ENCODE measurements at places on chromosomes 3 and 15.
A peak's percentile ranks its signal among the peaks of the same experiment; 100 is the strongest.

GRCh38 chr3:172692751-172693338 lies 18.0 kb downstream of the NCEH1 start:
- DNase-seq = no peak

DNA sequence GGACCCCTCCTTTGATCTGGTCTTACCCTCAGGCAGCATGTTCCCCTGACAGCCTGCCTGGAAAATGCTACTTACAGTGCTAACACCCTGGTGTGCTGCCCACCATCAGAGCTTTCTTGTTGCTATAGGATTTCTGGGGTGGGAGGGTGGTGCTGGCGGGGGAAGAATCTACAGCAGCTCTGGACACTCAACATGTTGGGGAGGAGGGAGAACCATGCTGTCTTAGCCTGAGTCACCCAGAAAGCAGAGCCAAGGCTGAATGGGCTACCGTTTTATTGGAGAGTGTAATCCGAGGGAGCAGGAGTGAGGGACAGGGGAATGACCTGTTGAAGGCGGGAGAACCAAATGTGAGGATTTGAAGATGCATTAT lies 45.6 kb downstream of the MFSD1 start:
- no peak for DNase-seq

- DNase-seq = no peak
Measured at GRCh38 chr3:172103724-172104123, 64.3 kb downstream of the FNDC3B start.

DNA sequence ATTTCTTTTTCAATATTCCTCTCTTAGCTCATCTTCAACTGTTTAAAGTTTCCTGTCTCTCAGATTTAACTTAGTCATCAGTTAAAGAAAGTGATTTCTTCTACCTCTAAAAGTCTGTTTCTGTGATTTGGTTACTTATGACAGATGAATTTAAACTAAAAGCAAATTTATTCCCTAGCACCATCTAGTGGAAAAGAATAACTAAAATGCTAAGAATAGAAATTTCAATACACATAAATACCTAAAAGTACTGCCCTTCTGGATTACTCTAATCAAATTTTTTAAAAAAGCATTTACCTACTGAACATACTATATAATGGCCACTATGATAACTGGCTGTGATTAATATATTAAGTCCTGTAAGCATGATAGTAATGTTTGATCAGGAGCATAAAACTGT lies 14.0 kb upstream of the ZCWPW2 start:
- no peak for DNase-seq

DNA sequence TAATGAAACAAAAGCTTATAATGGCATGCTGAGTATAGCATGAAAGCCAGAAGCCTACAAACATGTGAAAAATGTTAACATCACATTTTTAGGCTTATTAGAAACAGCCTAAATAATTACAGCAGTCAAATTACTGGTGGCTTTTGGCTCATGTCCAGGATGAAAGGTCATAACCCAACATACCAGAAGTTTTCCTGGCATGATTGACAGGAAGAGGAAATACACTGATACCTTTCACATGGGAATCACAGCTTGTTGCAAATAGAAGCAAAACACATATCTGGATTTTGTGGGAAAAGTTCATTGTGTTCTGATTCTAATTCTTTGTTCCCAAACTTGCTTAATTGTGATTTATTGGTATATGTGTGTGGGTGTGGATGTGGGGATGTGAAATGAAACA lies 393.5 kb upstream of the ARRDC4 start:
- no peak for DNase-seq

DNA sequence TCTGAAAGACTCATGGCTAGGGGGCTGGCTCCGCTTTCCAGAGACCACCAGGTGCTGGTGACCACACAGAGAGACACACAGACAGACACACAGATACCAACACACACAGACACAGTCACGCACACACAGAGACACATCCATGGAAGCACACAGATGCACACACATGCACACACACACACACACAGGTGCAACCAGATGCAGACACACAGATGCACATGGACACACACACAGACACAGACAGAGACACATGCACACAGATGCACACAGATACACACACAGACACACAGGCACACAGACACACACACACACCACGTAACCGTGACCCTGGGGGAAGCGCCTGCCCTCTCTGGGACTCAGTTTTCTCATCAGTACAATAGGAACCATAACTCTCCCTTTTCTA lies 132.2 kb downstream of the WNT7A start:
- DNase-seq = no peak

GRCh38 chr3:61789861-61790260 lies 228.5 kb downstream of the PTPRG start:
- no peak for DNase-seq

- no peak for DNase-seq
Measured at GRCh38 chr15:30872341-30872748, 31.4 kb upstream of the FAN1 start.

- no peak for DNase-seq
Measured at GRCh38 chr3:124993466-124993865, 58.9 kb upstream of the MUC13 start.

GRCh38 chr3:136109499-136109898 lies 86.6 kb downstream of the MSL2 start:
- no peak for DNase-seq

DNA sequence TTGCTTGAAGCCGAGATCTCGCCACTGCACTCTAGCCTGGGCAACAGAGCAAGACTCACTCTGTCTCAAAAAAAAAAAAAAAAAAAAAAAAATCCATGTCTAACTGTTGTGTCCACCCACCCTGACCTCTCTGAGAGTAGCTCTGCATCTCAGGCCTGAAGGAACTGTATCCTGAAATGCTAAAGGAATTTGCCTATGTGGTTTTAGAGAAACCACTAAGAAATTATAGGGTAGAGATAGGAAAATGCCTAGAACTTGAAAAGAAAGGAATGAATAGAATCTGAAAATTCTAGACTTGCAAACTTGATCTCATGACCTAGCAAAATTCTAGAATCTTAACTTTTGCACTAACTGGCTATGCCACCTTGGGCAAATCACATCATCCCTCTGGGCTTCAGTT lies 217.5 kb upstream of the ROPN1 start:
- no peak for DNase-seq

DNA sequence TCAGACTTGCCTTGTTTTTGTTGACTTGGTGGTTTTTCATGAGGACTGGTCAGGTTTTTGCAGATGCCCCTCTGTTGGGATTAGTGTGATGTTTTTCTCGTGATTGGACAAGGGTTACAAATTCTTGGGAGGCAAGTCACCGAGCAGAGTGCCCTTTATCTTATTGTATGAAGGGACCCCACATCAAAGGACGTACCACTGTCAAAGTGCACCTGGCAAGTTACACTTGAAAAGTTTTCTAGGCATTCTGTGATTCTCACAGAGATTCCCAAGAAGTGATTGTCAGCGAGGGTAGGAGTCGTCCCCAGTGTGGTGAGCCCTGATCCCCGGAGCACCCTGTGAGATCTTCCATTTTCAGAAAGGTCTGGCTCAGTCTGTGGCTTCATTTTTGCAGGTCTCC lies 110.1 kb downstream of the POLR2M start:
- no peak for DNase-seq

- DNase-seq = no peak
Measured at GRCh38 chr3:36397841-36398240, 17.5 kb downstream of the STAC start.

DNA sequence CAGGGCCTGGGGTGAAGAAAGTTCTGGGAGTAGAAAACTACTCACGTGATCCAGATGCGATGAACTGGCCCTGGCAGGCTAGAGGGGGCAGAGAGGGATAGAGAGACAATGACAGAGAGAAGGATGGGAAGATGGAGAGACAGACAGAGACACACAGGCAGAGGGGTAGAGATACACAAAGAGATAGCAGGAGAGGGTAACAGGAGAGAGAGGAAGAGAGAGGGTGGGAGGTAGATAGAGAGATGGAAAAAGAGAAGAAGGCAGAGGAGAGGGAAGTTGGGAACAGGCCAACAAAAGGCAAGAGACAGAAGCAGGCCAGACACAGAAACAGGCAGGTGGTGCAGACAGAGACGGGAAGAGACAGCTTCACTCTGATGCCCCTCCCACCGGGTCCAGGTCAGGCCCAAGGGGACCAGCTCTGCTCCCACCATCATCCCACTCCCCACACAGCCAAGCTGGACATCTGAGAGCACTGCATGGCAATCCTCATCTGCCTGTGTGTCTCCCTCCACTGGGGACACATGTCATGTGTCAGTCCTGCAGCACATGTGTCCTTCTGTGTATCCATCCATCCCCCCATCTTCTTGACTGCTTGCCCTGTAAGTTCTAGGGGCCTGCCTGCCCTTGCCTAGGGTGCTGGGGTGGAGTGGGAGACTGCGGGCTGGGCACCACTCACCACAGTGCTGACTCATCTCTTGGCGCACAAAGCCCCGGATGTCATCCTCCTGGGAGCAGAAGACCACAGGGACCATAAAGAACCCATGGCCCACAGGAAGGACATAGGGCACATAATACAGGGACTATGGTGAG lies 2.2 kb upstream of the UCN2 start:
- peak; percentile 67 for DNase-seq

GRCh38 chr3:179666030-179666429 lies 13.2 kb downstream of the USP13 start:
- no peak for DNase-seq
